Skin of body (tissue), 3 donors: ENCODE measurements at places on chromosomes 4 and X. TPM values are rescaled to one million over a fixed set of nuclear protein-coding genes. Genes with fewer than 3 reads are reported as not detected.

- no peak for DNase-seq
These were observed 92.7 kb downstream of the USP46 start for GRCh38 chr4:52566136-52567031.

GRCh38 chrX:153297376-153297775 is 24.2 kb downstream of the PNMA6F start:
- no peak for DNase-seq

GRCh38 chr4:60745800-60746571 is 454.1 kb upstream of the ADGRL3 start:
- no peak for DNase-seq

- DNase-seq: no peak
These were observed 162.5 kb upstream of the GALNT7 start for GRCh38 chr4:173005912-173006633.

DNA sequence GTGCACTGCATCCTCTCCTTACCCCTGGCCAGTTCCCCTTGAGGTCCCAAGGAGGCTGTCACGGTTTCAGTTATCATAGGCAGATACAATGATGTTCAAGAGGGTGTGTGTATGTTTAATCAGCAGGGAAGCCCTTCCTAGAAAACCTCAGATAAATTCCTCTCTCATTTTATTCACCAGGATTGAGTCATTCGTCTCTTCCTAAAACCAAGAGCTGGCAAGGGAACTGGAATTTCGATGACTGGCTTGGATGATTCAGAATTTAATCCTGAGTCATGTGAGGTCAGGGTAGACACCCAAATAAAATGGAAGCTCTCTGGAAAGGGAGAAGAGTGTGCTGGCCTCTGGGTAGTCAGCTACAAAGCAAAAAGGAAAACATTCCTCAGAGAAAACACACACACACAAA is 106.2 kb upstream of the RAPGEF2 start:
- no peak for DNase-seq

- DNase-seq: no peak
These were observed 65.2 kb downstream of the PARM1 start for GRCh38 chr4:74997948-74998729.

GRCh38 chrX:9308426-9308825 is 156.4 kb upstream of the TBL1X start:
- DNase-seq: no peak

- no peak for DNase-seq
These were observed 540.5 kb upstream of the BOD1L1 start for GRCh38 chr4:14167876-14168510.

GRCh38 chr4:100289530-100289888 is 99.2 kb upstream of the DDIT4L start:
- no peak for DNase-seq

DNA sequence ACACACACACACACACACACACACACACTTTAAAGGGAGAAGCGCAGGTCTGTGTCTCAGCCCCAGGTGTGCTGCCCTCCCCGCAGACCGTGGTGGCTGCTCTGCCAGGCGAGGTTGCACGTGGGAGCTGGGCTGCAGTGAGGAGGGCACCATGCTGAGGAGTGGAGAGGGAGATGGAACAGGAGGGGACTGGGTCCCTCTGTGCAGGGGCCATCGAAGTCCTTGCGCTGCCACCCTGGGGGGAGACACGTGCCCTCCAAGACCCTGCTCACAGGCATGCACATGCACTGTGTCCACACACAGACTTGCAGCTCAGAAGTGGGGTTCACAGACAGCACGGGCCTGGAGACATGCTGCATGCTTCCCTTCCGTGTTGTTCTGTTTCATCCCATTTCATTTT is 65.5 kb upstream of the HGFAC start:
- no peak for DNase-seq

DNA sequence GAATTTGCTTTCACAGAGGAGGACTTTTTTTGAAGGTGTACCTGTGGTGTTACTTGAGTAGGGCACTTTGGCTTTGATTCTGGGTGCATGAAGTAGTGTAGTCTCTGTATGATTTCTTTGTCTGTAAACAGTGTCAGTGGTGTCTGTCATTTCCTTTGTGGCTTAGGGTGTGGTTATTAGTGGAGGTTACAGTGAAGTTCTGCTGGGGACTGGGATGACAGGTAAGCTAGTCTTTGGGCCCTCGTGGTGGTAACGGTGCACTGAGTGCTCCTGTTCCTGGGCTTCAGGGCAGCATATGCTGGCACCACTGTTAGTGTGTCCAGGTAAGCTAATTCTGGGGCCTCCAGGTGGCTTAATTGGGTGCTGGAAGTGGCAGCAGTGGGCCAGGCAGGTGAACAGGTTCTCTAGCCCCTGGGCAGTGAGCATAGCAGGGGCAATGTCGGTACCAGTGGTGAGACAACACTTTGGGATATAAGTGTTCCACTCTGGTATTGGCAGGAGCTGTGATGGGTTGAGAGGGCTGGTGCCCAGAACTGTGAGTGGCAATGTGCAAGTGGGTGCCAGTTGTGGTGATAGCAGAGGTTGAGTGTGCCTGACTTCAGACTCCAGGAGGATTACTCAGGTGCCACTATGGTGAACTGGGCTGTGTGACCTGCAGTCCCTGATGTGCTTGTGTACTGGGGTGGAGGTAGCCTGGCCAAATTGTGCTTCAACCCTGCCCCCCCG is 26.0 kb upstream of the VSIG1 start:
- DNase-seq: no peak

GRCh38 chr4:152956147-152956546 is 20.0 kb downstream of the FHDC1 start:
- DNase-seq: no peak

GRCh38 chrX:63327788-63328187 is 23.3 kb downstream of the SPIN4 start:
- DNase-seq: no peak

DNA sequence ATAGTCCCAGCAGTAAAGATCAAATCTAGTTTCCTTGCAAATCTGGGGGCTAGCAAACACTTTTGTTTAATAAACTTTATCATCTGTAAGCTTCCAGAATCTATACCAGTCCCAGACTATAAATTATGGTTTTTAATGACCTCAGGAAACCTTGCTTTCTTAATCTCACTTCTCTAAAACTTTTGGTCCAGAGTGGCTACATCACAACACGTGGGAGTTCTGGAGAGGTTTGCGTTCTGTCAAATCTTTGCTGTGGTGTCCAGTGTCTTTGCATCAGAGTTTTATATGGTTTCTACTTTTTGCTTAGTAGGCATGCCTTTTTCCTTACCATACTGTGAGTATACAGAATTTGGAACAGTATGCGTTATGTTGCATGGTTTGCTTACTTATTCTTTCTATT is 193.9 kb downstream of the ANK2 start:
- DNase-seq: no peak

DNA sequence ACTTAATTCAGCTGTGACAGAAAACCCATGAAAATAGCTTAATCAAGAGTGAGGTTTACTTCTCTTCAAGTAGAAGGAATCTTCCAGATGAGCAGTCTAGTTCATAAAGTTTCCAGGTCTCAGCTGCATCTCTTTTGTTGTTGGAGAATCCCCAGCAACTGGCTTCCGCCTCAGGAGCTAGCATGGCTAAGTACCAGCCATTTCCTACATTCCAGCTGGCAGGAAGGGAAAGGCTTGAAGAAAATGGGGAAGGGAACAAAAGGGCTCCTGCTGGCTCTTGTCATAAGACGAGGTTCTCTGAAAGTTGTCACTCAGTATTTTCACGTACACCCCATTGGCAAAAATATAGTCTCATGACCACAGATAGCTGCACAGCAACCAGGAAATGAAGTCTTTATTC is 27.3 kb upstream of the TRIM2 start:
- no peak for DNase-seq

Gene SPON2
- total RNA-seq: 46.1 TPM

Gene COL4A5
- 76.4 TPM for total RNA-seq

Gene SLC9B1
- 7.2 TPM for total RNA-seq

Gene NPY1R
- 5.6 TPM for total RNA-seq

Gene RAB9B
- total RNA-seq: 4.8 TPM

Gene CT45A5
- total RNA-seq: not detected

Gene MGAT4D
- not detected for total RNA-seq
